WERI-Rb-1 (cell line): ENCODE measurements at places on chromosomes 5 and 9.

DNA sequence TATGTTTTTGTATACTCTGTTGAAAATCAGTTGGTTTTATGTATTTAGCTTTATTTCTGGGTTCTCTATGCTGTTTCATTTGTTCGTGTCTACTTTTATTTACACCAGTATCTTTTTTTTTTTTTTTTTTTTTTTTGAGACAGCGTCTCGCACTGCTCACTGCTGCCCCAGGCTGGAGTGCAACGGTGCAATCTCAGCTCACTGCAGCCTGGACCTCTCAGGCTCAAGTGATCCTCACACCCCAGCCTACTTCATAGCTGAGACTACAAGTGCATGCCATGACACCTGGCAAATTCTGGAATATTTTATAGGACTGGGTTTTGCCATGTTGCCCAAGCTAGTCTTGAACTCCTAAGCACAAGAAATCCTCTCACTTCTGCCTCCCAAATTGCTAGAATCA lies 869.4 kb upstream of the CDH6 start:
- DNase-seq = no peak

- DNase-seq = no peak
These were observed 31.7 kb downstream of the FUBP3 start for GRCh38 chr9:130610862-130611707.

DNA sequence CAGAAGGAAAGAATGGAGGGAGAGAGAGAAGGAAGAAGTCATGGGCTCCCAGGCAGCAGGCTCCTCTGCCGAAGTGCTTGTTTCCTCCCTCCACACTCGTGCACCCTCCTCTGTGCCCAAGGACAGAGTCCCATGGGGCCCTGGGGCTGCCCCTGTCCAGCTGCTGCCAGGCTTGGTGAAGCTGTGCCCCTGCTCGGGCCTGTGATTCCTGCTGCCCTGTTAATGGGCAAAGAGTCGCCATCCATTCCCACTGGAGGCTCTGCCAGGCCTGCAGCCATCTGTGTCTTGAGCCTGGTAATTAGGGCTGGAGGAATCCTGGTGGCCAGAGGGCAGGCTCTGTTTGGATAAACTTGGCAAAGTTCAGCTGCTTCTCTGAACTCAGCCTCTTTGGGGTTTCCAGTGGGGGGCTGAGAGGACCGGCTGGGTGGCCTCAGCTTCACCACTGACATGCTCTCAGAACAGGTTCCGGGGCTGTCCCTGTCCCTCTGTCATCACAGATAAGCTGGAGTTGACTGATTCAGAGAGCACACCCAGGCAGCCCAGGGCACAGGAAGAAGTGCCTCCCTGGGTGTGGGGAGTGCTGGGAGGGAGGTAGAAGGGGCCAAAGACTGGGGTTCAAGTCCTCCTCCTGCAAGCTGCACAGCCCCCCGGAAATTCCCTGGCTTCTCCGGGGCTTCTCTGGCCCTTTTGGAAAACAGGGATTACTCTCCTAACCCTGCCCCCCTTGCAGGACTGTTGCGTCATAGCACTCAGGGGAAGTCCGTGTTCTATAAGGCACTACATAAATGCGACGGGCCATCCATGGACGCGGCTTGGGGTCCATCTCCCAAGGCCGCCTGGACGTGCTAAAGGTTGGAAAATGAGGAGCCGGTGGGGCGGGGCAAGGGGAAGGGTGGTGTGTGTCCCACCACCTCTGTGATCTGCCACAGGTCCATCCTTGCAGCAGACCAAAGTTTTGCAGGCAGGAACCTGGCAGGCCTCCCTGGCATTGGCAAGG lies 154.8 kb downstream of the PAX5 start:
- DNase-seq = no peak

GRCh38 chr5:114221807-114222206 lies 140.1 kb upstream of the KCNN2 start:
- DNase-seq = no peak

DNA sequence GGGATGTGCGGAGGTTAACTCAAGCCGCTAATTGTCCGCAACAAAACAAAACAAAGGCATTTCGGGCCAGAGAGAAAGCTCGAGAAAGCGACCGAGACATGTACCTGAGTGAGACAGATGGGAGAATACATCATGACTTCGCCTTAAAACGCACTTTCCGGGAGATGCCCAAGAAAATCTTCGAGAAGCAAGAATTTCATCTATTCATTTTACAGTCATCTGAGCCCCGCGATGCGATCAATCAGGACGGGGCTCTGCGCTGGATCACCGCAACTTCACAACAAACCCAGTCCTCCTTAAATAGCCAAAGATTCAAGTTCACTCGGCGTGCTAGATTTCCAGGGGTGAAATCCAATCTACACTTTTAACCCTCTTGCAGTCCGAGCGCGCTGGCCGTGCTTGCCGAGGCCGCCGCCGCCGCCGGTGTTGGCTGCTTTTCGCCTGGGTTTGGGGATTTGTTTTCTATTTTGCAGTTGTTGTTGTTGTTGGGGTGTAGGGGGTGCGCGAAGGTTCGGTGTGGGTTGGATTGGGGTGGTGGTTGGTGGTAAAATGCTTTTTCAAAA lies 482 bp downstream of the NFIB start:
- no peak for DNase-seq
